ENCODE measurements at places on chromosomes 5 and 9.

DNA sequence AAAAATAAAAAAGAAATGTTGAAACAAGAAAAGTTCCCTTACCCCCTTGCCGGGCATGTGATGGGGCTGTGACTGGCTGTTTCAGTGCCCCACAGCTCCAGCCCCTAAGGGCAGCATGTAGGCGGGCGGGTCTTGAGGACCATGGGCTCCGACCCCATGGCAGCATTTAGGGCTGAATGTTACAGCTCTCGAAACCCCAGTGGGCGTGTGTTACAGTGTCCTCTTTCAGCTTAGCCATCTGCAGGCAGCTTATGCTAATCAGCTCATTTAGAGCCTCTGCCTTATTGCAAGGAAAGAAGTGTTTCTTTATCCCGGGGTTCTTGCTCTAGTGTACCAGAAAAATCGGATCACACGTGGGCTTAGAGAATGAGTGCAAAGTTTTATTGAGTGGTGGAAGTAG, 497.4 kb upstream of the CYLC2 start:
- DNase-seq: no peak

DNA sequence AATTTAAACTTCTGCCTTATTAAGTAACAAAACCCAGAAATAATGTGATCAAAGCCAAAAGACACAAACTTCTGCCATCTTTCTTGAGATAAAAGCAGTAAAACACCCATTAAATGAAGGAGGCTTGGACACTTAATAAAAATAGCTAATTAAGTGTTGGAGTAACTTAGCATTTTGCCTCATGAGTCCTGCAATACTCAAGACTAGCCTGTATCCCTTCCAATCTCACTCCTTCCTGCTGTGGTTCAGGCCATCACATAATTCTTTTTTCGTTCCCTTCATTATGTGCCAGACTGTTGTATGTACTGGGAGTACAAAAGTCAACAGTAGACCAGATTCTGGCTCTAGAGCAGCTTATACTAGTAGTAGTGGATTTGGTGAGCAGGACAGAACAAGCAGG, 250.2 kb downstream of the NFIB start:
- DNase-seq: no peak

- DNase-seq: no peak
These were observed 29.4 kb upstream of the HSD17B3 start for GRCh38 chr9:96331236-96331947.

DNA sequence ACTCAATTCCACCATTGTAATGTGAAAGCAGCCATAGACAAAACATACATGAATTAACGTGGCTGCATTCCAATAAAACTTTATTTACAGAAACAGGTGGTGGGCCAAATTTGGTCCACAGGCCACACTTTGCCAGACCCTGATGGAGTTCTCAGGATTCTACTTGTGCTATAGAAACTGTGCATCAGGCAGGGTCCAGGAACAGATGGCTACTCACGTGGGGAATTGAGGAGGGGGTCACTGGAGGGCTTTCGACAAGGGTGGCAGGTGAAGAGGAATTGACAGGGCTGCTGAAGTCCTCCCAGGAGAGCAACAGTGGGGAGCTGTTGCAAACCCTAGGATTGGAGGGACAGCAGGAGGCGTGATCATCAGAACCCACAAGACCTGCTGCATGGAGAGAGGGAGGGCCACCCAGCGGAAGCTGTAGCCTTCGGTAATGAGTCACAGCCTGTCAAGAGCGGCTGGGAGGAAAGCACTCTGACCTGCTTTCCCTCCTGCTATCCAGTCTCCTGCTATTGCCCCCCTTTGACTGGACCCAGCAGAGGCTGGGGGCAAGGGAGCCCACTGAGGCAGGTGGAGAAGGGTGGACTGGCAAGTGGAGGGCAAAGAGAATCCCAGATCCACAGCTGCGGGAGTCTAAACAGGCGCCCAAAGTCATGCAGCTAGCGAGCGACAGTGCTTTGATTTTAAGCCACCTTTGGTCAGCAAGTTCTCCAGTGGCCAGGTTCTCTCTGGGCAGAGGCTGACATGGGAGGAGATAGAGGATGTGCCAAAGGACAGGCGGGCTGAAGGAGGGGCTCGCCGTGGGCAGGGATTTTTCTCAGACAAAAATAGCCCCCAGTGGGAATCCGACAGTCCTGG, 138.3 kb upstream of the SMIM23 start:
- no peak for DNase-seq

DNA sequence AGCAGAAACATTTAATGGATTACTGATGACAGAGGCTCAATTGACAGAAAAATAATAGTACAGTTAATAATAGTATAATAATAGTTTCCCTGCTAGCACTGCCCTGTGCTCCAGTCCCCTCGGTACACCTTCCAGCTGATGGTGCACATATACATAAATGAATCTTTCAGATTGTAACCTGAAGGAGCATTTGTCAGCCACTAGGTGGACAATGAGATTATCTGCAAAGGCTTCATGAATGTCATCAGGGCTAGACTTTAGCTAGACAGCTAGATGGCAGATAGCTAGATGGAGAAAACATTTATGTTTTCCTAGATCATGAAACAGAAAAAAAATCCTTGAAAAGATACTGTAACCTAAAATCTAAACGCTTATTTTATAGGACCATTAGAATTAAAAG, 304.4 kb upstream of the SMC2 start:
- no peak for DNase-seq

- no peak for DNase-seq
These were observed 104.4 kb downstream of the WNK2 start for GRCh38 chr9:93288341-93288740.

- DNase-seq: no peak
These were observed 249.6 kb downstream of the IRX1 start for GRCh38 chr5:3845230-3845629.

GRCh38 chr5:76720988-76721569, 5.2 kb downstream of the F2R start:
- DNase-seq: no peak

GRCh38 chr5:116947691-116948528, 373.3 kb upstream of the SEMA6A start:
- peak; percentile 26 for DNase-seq

GRCh38 chr5:14193496-14193895, 50.4 kb downstream of the TRIO start:
- DNase-seq: no peak

GRCh38 chr5:180381428-180381827, 28.3 kb upstream of the GFPT2 start:
- no peak for DNase-seq

GRCh38 chr9:131418143-131419025, 24.5 kb downstream of the PRRC2B start:
- no peak for DNase-seq

- DNase-seq: no peak
These were observed 166.8 kb downstream of the IRX2 start for GRCh38 chr5:2584579-2585269.

- no peak for DNase-seq
These were observed 68.6 kb downstream of the MLLT3 start for GRCh38 chr9:20553558-20554149.

DNA sequence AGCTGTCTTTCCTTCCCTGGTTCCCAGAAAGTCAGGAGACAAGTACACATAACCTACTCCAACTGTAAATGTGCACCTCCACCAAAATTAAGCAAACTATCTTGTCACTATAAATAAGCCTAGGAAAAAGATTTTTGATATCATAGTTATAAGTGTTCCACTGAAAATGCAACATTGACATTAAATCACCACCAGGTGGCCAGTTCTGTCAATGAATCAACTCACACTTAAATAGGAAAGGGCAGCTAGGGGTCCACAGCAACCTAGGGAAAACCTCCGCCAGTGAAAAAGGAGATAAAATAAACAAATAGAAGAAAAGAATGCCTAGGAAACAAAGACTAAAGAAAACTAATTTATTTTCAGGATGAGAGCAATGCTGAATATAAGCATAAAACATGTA, 243.0 kb upstream of the PTPRD start:
- DNase-seq: no peak

- no peak for DNase-seq
These were observed 18.1 kb downstream of the GPBP1 start for GRCh38 chr5:57191986-57192385.

DNA sequence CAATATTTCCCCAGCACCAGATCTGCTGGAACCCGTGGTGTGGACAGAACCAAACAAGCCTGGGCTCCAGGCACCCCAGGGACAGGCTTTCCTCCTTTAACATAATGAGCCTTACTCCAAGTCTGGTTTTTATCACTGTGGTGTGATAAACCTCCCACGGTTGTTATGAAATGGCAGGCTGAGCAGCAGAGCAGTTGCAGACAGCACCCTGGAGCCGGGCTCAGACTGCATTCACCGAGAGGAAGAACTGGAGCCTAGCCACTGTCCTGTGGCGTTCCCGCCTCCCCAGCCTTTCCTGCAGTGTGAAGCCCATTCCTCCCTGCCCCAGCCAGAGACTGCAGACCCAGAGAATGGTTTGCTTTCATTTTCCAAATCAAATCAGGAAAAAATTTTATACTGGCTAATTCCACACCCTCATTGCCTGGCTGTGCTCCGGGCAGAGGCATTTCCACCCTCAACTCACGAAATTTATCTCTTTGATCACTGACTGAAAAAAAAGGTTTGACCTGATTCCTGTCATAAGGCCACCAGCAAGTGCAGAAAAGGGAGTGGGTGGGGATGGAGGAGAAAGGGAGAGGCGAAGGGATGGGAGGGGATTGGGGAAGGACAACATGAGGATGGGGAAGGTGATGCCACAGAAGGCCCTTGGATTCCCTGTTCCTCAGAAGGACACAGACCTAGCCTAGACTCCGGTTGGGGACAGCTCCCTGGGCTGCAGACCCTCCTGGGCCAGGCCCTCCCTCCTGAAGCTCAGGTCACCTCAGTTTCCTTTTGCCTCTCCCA, 18.9 kb downstream of the IPPK start:
- no peak for DNase-seq

GRCh38 chr5:39730699-39731098, 305.9 kb upstream of the DAB2 start:
- no peak for DNase-seq

GRCh38 chr5:104539618-104540350, 977.2 kb upstream of the NUDT12 start:
- DNase-seq: no peak

DNA sequence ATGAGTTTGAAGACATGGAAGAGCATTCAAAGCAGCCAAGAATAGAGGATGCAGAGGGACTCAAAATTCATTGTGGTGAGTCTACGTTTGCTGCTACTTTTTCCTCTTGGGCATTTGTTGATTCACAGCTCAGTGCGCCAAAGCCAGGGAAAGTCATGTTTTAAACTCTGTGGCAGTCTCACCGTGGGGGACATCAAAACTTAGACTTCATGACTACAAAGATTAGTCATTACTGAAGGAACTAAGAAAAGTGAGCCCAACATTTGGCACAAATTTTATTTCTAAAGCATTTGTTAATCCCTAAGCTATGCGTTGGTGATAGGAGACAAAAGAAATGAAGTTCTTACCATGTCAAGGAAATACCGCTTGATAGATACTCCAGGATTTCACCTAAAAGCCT, 73.7 kb upstream of the MTAP start:
- no peak for DNase-seq
